Activated naive CD8-positive, alpha-beta T cell treated with anti-CD3 and anti-CD28 coated beads, Interleukin-2, amount 10 ng/mL, durations not matched to agents 7 days and 5 days (primary cell): ENCODE measurements at places on chromosomes 6 and 20. TPM values are rescaled to one million over a fixed set of nuclear protein-coding genes. Genes with fewer than 3 reads are reported as not detected.
A peak's percentile ranks its signal among the peaks of the same experiment; 100 is the strongest.

DNA sequence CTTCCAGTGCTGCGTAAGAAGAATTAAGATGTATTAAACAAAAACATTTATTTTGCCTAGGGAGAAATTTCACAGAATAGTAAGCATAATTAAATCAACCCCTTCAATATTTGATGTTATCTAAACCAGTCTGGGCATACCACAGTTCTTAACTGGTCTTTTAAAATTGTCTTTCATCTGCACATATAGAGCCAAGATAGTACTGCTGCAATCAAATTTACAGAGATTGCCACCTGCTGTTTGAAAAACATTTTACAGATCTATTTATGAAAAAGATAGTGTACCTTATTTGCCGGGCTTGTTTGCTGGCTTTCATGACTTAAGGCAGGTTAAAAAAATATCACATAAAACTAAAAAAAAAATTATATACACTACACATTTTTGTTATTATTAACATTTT, 323.2 kb downstream of the ADGRB3 start:
- no peak overlapping the region for H3K4me3 ChIP-seq
- H3K4me1 ChIP-seq, result no peaks in the 10 kb centered on the region
- no peak for DNase-seq
- no peak overlapping the region for H3K27ac ChIP-seq
- peaks cover 1% of the 10 kb centered on the region for H3K27me3 ChIP-seq

DNA sequence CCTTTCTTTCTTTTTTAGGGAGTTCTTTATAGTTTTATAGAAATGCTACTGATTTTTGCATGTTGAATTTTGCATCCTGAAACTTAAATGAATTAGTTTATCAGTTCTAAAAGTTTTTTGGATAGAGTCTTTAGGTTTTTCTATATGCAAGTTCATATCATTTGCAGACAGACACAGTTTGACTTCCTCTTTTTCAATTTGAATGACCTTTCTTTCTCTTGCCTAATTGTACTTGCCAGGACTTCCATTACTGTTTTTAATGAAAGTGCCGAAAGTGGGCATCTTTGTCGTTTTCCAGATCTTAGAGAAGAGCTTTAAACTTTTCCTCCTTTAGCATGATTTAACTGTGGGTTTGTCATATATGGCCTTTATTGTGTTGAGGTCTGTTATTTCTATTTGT, 21.1 kb upstream of the EDN1 start:
- H3K36me3 ChIP-seq, result peaks cover 12% of the 10 kb centered on the region
- H3K4me1 ChIP-seq, result peaks cover 14% of the 10 kb centered on the region
- no peak overlapping the region for H3K27ac ChIP-seq
- H3K4me3 ChIP-seq, result no peak overlapping the region

DNA sequence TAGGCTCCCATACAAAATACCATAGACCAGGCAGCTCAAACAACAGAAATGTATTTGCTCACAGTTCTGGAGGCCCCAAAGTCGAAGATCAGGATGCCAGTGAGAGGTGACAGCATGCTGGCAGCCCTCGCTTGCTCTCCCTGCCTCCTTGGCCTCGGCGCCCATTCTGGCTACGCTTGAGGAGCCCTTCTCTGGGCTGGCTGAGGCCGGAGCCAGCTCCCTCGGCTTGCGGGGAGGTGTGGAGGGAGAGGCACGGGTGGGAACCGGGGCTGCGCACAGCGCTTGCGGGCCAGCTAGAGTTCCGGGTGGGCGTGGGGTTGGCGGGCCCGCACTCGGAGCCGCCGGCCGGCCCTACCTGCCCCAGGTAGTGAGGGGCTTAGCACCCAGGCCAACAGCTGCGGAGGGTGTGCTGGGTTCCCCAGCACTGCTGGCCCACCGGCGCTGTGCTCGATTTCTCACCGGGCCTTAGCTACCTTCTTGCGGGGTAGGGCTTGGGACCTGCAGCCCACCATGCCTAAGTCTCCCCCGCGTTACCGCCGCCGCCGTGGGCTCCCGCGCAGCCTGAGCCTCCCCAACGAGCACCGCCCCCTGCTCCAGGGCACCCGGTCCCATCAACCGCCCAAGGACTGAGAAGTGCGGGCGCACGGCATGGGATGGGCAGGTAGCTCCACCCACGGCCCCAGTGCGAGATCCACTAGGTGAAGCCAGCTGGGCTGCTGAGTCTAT, 32.6 kb upstream of the SERPINB9 start:
- peaks cover 35% of the 10 kb centered on the region for H3K4me1 ChIP-seq
- no peak for DNase-seq
- H3K27me3 ChIP-seq, result no peaks in the 10 kb centered on the region
- H3K4me3 ChIP-seq, result no peak overlapping the region

DNA sequence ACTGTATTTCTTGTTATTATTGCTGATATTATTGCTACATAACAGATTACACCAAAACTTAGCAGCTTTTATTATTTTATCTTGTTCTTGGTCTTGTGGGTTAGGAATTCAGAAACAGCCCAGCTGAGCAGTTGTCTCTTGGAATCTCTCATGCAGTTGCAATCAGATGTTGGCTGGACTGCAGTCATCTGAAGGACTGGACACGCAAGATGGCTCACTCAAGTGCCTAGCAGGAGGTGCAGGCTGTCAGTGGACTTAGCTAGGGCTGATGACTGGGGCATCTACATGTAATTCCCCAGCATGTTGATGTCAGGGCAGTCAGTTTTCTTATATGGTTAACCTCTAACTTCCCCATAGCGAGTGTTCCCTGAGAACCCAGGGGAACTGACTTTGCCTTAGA, 128.6 kb upstream of the PLCB4 start:
- no peak overlapping the region for H3K4me3 ChIP-seq
- no peaks in the 10 kb centered on the region for H3K4me1 ChIP-seq
- DNase-seq, result no peak

DNA sequence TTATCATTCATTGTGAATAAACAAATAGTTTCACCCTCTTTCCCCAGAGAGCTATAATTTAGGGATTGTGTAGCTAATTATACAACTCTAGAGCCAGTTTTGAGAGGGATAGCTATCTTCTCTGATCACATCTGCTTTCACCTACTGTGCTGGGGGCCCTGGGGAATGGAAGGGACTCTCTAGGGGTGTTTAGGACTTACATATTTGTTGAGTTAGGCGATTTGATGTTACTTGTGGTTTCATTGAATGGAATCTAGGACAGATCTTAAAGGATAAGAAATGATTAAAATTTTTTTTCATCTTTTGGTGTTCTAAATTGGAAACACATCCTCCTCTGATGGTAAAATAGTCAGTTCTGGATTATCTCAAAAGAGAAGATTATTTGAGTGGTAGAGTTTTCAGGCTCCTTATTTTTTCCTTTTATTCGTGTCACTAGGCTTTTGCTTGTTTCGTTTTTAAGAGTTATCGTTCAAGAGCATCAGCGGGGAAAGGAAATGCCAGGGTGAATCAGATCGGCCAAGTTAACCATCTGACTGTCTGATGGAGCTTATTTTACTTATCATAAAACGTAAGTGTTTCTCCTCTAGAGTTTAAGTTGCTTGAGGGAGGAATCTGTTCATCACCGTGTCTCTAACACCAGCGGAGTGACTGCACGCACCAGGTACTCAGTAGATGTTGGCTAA, 236.7 kb downstream of the FARS2 start:
- no peak for DNase-seq
- peaks cover 16% of the 10 kb centered on the region for H3K36me3 ChIP-seq
- no peak overlapping the region for H3K27ac ChIP-seq
- H3K4me3 ChIP-seq, result no peak overlapping the region
- peaks cover 8% of the 10 kb centered on the region for H3K4me1 ChIP-seq
- H3K27me3 ChIP-seq, result no peaks in the 10 kb centered on the region

- peaks cover 8% of the 10 kb centered on the region for H3K36me3 ChIP-seq
- H3K27me3 ChIP-seq, result no peaks in the 10 kb centered on the region
- no peak overlapping the region for H3K4me3 ChIP-seq
Measured at GRCh38 chr6:158413028-158413427, 100.8 kb downstream of the TULP4 start.

GRCh38 chr6:127954082-127954481, 53.2 kb upstream of the THEMIS start:
- peak overlapping the region; percentile 8 for H3K4me3 ChIP-seq
- peaks cover 32% of the 10 kb centered on the region for H3K36me3 ChIP-seq
- no peak for DNase-seq
- H3K27ac ChIP-seq, result no peak overlapping the region
- no peaks in the 10 kb centered on the region for H3K27me3 ChIP-seq

DNA sequence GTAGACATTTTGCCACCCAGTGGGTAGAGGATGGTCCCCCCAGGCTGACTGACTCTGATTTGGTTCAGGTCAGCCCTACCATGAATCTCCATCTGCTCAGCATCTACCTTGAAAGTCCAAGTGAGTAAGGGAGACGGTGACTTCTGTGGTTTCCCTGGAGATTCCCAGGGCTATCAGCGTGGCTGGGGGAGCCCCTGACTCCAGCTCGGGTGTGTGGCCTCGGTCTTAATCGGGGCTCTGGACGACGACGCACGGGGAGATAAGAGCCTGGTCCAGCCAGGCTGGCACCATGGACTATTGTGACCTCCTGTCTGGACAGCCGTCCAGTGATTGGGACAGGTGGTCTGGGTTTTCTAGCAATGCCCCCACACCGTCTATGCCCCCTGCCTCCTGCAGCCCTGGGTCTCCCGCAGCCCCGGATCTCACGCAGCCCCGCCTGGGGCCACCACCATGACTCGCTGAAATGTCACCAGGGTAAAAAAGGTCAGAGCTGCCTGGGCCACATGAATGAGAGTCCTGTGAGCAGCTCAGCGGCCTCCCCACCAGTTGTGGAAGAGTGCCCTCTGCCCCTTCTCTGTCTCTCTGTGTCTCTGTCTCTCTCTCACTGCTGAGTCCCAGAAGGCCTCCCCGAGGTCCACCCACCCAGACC, 47.1 kb upstream of the GATA5 start:
- H3K4me3 ChIP-seq, result no peak overlapping the region
- H3K4me1 ChIP-seq, result peaks cover 8% of the 10 kb centered on the region
- no peaks in the 10 kb centered on the region for H3K36me3 ChIP-seq
- H3K27me3 ChIP-seq, result peaks cover 7% of the 10 kb centered on the region
- peak overlapping the region; percentile 42 for H3K27ac ChIP-seq

GRCh38 chr6:22082218-22082617, 214.6 kb downstream of the PRL start:
- H3K36me3 ChIP-seq, result no peaks in the 10 kb centered on the region
- no peak overlapping the region for H3K27ac ChIP-seq
- no peaks in the 10 kb centered on the region for H3K27me3 ChIP-seq
- DNase-seq, result no peak

Gene EEF1A2
- 0.26 TPM for total RNA-seq

Gene TBX18
- not detected for total RNA-seq

Gene PDE10A
- total RNA-seq, result not detected

Gene SUMO4
- total RNA-seq, result 9.5 TPM

Gene MEI4
- not detected for total RNA-seq

Gene LSM2
- total RNA-seq, result 97.9 TPM

Gene ATP9A
- 1.3 TPM for total RNA-seq

Gene DPPA5
- not detected for total RNA-seq

Gene SLC22A2
- not detected for total RNA-seq

Gene ZFP64
- total RNA-seq, result 13.7 TPM

Gene GCLC
- 32.2 TPM for total RNA-seq

Gene FAM83D
- total RNA-seq, result 14.4 TPM
